NCI-H1436 (cell line): ENCODE measurements at places on chromosomes 1 and 21.

- no peak for DNase-seq
Observed at GRCh38 chr1:66342707-66343106, 191.2 kb upstream of the SGIP1 start.

DNA sequence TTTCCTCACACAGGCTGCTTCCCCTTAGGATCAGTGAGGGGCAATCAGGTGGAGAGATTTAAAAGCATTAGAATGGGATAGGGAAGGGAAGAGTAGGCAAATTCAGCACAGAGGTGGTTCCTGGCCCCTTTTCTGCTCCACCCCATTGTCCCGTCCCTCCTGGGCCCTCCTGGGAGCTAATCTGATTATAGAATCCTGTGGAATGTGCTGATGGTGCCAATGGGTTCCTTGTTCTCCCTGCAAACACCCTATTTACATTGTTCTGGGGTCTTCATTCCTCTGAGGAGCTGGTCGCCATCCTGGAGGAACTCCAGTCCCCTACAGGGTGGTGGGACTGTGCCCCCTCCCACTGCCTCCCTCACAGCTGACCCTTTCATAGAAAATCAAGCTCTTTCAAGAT, 34.4 kb upstream of the LRP8 start:
- no peak for DNase-seq

DNA sequence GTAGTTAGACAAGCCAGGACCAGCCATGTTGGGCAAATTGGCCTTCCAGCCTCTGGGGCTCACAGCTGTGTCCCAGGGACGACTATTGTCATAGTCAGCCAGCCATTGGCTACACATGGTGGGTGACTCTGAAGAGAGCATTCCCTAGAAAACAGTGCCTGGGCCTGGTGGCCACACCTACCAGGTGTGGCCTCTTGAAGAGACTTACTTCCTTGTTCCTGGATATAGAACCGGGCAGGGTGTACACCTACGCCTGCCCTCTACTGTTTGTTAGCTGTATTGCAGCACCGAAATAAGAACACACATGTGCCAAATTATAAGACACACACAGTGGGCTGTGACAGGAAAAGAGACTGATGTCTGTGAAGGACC, 134.6 kb upstream of the ARHGEF16 start:
- DNase-seq, result peak; percentile 71

DNA sequence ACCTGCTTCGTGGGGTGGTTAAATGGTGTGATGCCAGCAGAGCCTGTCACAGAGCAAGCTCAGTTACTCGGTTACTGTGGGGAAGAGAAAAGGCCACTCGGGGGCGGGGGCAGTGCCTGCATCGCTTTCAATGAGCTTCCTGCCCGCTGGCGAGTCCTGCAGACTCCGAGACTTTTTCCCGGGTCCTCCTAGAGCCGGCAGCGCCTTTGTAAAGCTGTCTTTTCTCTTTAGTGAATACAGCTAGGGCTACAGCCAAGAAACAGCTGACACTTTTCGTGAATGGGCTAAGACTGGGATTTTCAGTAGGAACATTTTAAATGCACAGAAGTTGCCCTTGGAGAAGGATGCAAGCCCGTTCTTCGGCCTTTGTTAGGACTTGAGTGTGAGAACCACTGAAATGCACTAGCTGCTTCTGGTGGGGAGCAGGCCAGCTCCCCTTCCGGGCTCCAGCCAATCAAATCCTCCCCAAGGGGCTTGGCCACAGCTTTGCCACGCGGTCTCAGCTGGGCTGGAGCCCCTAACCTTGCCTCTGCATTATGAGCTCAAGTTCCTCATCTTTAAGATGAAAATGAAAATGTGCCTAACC, 23.4 kb upstream of the EFHD2 start:
- DNase-seq, result no peak

DNA sequence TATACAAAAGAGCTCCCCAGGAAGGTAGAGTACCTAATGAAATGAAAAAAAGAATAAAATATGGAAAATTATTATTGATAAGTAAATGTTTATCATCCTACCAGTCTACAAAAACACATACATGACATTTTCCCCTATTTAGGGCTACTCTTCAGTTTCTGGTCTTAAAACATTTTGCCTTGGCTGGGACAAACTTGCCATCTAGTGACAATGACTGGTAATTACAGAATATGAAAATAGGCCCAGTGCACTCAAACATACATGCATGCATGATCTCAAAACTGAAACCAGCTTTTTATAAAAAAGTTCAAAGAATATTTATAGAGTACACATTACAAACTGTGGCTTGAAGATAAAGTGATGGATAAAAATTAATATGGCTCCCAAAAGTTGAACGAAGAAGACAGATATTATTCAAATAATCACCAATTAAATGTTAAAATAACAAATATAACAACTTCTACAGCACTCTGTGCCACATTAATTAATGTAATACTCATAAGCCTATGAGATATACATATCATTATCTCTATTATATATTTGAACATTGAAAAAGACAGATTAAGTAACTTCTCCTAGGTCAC, 10.5 kb upstream of the RNPC3 start:
- peak; percentile 16 for DNase-seq

GRCh38 chr1:151476083-151476482, 16.8 kb upstream of the POGZ start:
- no peak for DNase-seq

GRCh38 chr1:101843160-101843559, 153.6 kb downstream of the OLFM3 start:
- no peak for DNase-seq

- no peak for DNase-seq
Observed at GRCh38 chr1:220498188-220498587, 29.7 kb upstream of the MARK1 start.

DNA sequence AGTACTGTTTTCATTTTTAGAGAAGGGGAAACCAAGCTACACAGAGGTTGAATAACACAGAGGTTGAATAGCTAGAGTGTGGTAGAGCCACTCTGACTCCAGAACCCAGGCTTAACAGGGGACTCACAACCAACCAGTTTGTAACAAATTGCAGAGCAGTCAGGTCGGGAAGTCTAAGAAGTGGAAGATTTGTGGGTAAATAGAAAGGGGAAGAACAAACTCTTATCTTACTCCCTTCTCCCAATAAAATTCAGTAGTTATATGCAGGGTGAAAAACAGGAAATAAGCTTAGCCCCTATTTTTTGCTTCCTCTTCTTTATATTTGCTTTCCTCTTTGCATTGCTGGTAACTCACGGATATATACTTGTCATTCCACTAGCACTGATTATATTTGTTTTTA, 23.2 kb downstream of the CDC42 start:
- DNase-seq, result no peak

GRCh38 chr21:26715878-26716506, 129.2 kb downstream of the ADAMTS1 start:
- no peak for DNase-seq

- DNase-seq, result no peak
Observed at GRCh38 chr1:45913183-45913683, 109.8 kb downstream of the MAST2 start.

- DNase-seq, result no peak
Observed at GRCh38 chr1:200628223-200628881, 7.8 kb upstream of the KIF14 start.

DNA sequence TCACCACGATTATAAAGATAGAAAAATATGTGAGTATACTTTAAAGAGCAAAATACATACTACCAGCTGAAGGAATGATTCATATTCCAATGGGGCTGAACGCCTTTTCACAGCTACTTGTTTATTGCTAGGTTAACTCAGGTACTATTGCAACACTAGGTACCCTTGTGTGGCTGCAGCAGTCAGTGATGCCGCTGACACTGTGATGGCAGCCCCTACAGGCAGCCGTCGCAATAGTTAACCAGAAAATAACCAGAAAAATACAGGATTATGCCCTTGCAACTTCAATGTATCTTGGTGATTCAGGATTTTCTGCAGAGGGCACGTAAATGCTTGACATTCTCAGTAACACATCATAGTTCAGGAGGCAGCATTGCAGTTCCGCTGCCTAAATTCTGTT, 1.6 kb upstream of the MARK1 start:
- no peak for DNase-seq

DNA sequence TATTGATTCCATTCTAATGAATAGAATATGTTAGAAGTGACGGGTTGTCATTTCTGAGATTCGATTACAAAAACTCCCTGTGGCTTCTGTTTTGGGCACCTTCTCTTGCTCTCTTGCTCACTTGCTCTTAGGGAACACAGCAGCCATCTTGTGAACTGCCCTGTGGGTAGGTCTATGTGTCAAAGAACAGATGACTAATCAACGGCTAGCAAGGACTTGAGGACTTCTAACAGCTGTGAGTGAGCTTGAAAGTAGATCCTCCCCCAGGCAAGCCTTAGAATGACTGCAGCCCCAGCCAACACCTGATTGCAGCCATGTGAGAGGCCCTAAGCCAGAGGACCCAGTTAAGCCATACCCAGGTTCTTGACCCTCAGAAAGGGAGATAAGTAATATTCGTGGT, 49.3 kb downstream of the AZIN2 start:
- DNase-seq, result no peak

DNA sequence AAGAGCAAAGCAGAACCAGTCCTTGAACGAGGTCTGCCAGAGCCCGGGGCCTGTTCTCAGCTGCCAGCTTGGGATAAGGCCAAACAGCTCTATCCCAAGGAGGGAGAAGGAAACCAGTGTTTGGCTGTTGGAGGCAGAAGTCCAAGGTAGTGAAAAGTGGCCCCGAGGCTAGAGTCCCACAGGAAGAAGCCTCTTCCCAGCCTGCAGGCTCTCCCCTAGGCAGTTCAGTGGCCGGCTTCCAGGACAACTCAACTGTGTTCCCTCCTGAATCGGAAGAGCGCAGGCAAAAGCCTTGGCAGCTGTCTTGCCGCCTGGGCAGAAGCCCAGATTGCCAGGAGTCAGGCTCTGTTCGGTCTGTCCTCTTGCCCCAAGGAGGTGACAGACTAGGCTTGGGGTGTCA, 19.3 kb downstream of the QSOX1 start:
- DNase-seq, result no peak

DNA sequence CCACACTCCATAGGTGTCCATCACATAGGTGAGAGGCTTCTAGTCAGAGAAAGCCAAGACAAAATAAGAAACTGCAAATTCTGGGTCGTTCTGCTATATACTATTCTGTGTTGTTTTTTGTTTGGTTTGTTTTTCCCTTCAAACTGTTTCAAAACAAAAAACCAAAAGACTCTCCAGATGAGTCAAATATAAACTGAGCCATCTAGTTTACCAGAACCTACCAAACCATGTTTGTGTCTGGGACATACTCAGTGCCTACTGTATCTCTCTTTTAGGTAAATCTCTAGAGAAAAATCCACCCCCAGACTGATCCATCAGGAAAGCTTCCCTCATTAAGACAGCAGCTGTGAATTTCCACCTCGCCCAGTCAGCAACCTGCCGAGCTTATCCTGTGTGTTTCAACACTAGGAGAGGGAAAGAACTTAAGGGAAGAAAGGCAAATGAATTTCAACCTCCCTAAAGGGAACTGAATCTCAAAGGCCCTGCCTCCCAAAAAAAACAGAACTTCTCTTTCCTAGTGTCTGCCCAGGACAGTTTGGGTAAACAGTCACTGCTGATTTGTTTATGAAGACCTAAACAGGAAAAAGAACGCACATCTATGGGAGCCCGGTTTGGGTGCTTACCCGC, 17.2 kb downstream of the PPT1 start:
- no peak for DNase-seq

- no peak for DNase-seq
Observed at GRCh38 chr1:53918343-53918742, 24.4 kb downstream of the DIO1 start.

GRCh38 chr1:95067062-95067461, 5.7 kb downstream of the ALG14 start:
- DNase-seq, result no peak

DNA sequence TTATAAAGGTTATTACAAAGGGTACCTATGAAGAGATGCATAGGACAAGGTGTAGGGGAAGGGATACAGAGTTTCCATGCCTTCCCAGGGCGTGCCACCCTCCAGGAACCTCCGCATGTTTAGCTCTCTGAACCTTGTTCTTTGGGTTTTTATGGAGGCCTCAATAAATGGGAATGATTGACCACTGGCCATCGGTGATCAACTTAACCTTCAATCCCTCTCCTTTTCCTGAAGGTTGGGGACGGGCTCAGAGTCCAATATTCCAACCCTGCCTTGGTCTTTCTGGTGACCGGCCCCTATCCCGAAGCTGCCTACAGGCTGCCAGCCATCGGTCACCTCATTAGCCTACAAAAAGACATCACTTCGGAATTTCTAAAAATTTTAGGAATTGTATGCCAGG, 11.7 kb downstream of the CD244 start:
- no peak for DNase-seq

GRCh38 chr1:192943522-192943921, 115.6 kb downstream of the UCHL5 start:
- no peak for DNase-seq

GRCh38 chr1:91803847-91804545, 82.0 kb downstream of the TGFBR3 start:
- no peak for DNase-seq

GRCh38 chr1:160997323-160998038, 23.5 kb downstream of the F11R start:
- DNase-seq, result no peak

DNA sequence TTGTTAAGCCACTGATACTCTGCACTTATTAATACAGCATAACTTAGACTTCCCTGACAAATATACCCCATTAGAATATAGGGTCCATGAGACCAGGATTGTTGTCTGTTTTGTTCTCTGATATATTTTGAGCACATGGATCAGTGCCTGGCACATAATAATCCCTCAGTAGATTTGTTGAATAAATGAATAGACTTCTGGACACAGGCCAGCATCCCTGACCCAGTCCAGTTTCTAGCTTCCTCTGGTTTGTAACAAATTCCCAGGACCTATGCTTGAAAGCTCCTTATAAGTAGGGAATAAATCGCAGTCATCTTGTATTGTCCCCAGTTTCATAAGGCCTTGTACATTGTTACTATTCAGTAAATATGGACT, 58.2 kb upstream of the GADD45A start:
- no peak for DNase-seq

- no peak for DNase-seq
Observed at GRCh38 chr1:156748670-156749418, 2.6 kb downstream of the HDGF start.

DNA sequence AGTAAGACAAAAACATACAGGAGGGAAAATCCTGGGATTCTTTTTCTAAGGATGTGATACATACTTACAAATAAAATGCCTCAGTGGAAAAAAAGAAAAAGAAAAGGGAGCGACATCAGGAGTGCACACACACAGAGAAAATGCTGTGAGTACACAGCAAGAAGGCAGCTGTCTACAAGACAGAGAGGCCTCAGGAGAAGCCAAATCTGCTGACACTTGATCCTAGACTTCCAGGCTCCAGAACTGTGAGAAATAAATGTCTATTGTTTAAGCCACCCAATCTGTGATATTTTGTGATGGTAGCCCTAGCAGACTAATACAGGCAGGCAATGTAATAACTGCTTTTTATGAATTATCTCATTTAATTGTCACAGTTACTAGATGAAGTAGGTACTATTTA, 17.0 kb upstream of the TRIM45 start:
- no peak for DNase-seq

GRCh38 chr1:154609398-154610380, 1.7 kb upstream of the ADAR start:
- DNase-seq, result peak; percentile 64

- DNase-seq, result no peak
Observed at GRCh38 chr1:31681415-31681814, 22.4 kb downstream of the COL16A1 start.
